ENCODE measurements at places on chromosomes 1 and 21. TPM values are rescaled to one million over a fixed set of nuclear protein-coding genes. Genes with fewer than 3 reads are reported as not detected.

NOS1AP gene
- 3.0 TPM for total RNA-seq

- no peak overlapping the region for H3K27ac ChIP-seq
- no peak for DNase-seq
- H3K4me3 ChIP-seq: no peak overlapping the region
Observed at GRCh38 chr21:31612894-31613785, 46.4 kb upstream of the SOD1 start.

- no peaks in the 10 kb centered on the region for H3K36me3 ChIP-seq
- H3K27ac ChIP-seq: no peak overlapping the region
- no peaks in the 10 kb centered on the region for H3K27me3 ChIP-seq
- no peak for DNase-seq
- no peaks in the 10 kb centered on the region for H3K4me1 ChIP-seq
Observed at GRCh38 chr1:29864431-29865022, 628.2 kb downstream of the PTPRU start.

GRCh38 chr21:31570824-31571566 lies 88.5 kb upstream of the SOD1 start:
- H3K27me3 ChIP-seq: no peaks in the 10 kb centered on the region
- H3K36me3 ChIP-seq: no peaks in the 10 kb centered on the region
- no peak for DNase-seq
- H3K4me3 ChIP-seq: no peak overlapping the region
- H3K27ac ChIP-seq: no peak overlapping the region

- H3K36me3 ChIP-seq: no peaks in the 10 kb centered on the region
- no peak overlapping the region for H3K27ac ChIP-seq
- H3K4me3 ChIP-seq: no peak overlapping the region
Observed at GRCh38 chr1:202281316-202282024, 60.3 kb downstream of the UBE2T start.

- H3K27ac ChIP-seq: no peak overlapping the region
- DNase-seq: no peak
- no peak overlapping the region for H3K4me3 ChIP-seq
- H3K27me3 ChIP-seq: no peaks in the 10 kb centered on the region
- H3K36me3 ChIP-seq: no peaks in the 10 kb centered on the region
Observed at GRCh38 chr1:31523012-31523411, 53.3 kb upstream of the TINAGL1 start.

DNA sequence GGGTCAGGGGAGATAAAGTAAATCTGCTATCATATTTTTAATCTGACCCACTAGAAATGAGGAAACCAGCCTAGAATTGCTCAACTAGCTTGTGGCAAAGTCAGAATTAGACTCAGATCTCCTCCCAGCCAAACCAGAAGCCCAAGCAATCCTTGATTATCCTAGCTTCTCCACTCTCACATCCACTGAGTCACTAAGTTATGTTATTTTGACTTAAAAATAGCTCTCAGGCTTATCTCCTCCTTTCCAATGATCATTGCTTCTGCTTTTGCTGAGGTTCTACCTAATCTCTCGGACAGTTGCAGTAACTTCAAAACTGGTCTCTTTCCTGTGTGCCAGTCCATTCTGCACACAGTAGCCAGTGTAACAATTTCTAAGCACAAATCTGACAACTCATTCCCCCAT lies 22.9 kb downstream of the OVAAL start:
- no peaks in the 10 kb centered on the region for H3K27me3 ChIP-seq
- no peak for DNase-seq
- no peak overlapping the region for H3K27ac ChIP-seq
- H3K36me3 ChIP-seq: no peaks in the 10 kb centered on the region
- peaks cover 8% of the 10 kb centered on the region for H3K4me1 ChIP-seq

- H3K36me3 ChIP-seq: no peaks in the 10 kb centered on the region
- H3K27ac ChIP-seq: no peak overlapping the region
- H3K4me3 ChIP-seq: no peak overlapping the region
- H3K27me3 ChIP-seq: no peaks in the 10 kb centered on the region
- DNase-seq: no peak
Observed at GRCh38 chr1:84643183-84643582, 47.1 kb downstream of the SSX2IP start.

DNA sequence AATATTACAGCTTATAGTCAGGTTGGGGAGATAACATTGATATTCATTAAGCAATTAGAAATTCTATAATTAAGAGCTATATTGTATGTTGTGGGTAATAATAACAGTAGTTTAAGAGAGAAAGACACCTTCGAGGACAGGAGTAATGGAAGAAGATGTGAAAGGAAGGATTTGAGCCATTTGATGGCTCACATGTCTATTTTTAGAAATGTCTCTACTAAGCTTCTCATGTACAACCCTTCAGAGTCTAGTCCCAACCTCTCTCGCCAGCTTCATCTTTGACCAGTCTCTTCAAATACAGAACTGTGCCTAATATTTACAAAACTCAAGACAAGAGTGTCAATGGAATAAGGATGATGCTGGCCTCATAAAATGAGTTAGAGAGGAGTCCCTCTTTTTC lies 95.1 kb downstream of the PRRX1 start:
- H3K27ac ChIP-seq: no peak overlapping the region
- H3K4me3 ChIP-seq: no peak overlapping the region
- DNase-seq: no peak
- H3K27me3 ChIP-seq: no peaks in the 10 kb centered on the region

- H3K36me3 ChIP-seq: no peaks in the 10 kb centered on the region
- H3K27me3 ChIP-seq: peaks cover 17% of the 10 kb centered on the region
- peaks cover 9% of the 10 kb centered on the region for H3K4me1 ChIP-seq
- no peak for DNase-seq
- no peak within 1 kb of the TSS for H3K4me3 ChIP-seq
- H3K27ac ChIP-seq: no peak within 1 kb of the TSS
Observed at GRCh38 chr1:161720956-161721737, at the start of gene FCRLB. TSS of gene FCRLB (plus strand) at chr1:161721544. CDS start at chr1:161722673, 1,129 bp downstream.

- peak overlapping the region; percentile 62 for H3K27ac ChIP-seq
- H3K4me3 ChIP-seq: no peak overlapping the region
- peaks cover 58% of the 10 kb centered on the region for H3K4me1 ChIP-seq
- no peak for DNase-seq
- no peaks in the 10 kb centered on the region for H3K27me3 ChIP-seq
- no peaks in the 10 kb centered on the region for H3K36me3 ChIP-seq
Observed at GRCh38 chr1:54314696-54315095, 91.5 kb downstream of the SSBP3 start.

DNA sequence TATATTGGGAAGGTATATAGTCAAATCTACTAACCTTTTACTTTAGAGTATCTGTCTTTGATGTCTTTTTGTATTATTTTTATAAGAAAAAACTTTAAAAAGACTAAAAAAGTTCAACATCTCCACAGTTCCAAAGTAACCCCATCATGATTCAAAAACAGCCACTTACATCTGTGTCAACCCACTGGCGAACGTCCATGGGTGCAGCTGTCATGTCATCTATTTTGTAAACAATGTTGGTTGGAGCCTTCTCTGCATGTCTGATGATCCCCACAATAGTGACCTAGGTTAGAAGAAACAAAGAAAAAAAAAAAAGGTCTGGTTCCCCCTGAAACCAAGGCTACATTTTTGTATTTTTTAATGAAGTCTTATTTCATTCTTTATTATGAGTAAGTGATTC lies 28.0 kb upstream of the SMPDL3B start:
- H3K36me3 ChIP-seq: peaks cover 99% of the 10 kb centered on the region
- H3K27me3 ChIP-seq: no peaks in the 10 kb centered on the region
- no peak overlapping the region for H3K27ac ChIP-seq
- H3K4me3 ChIP-seq: no peak overlapping the region
- no peak for DNase-seq
- H3K4me1 ChIP-seq: no peaks in the 10 kb centered on the region

All from esophagus muscularis mucosa (tissue), 4 donors.